ENCODE measurements at places on chromosomes 2 and 18.

DNA sequence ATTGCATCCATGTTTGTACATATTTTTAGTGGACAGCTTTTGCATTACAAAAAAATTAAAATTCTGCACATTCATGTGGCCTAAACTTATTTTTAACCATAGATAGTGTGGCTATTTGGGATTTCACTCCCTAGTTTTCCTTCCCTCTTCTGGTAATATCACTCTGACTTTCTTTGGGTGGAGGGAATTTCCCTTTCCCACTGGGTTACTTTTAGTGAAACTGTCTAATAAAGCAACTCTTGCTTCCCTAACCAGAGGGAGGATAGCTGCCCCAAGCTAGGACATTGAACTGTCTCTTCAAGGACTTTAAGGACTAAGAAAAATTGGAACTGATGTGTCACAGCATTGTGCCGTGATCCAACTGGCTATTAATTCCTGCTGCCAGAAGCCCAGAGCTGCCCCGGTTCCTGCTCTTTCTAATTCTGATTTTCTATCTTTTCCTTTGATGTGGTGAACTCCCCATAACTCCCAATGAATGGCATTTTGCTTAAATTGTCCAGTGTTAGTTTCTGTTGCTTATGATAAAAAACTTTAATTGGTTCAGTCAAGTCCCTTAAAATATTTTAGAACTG lies 20.0 kb upstream of the EFR3B start:
- DNase-seq = no peak

GRCh38 chr2:31255911-31256571 lies 22.1 kb downstream of the EHD3 start:
- no peak for DNase-seq

DNA sequence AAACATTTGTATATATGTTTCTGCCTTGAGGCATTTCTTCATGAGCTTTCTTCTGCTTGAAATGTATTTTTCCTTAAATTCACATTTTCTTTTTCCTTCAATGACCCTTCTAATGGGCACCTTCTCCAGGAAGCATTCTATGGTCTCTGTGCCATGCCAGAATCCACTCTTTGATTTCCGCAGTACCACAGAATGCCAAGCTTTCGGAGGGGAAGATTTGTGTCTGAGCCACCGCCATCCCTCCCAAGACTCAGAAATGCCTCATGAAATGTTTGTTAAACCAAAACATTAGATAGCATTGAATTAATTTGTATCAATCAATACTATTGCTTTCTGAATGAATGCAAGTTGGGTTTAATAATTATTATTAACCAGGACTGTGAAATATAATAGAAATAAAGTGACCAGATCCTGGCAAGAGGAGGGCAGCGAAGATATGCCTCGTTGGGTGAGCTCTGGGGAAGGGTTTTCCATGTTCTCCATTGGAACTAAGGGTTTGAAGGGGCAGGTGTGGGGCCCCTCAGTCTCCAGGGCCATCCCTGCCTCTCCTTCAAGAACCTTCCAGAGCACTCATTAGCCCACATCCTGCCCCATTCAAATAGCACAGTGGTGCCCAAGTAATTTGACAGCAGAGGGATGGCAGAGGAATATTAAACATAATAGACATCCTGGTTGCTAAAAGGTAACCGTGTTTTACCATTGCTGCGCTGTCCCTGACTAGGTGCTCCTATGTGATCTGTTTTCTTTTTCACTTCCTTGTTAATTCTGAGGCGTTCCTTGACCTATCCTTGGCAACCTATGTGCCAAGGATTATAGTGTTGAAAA lies 189.6 kb downstream of the MYCN start:
- DNase-seq = no peak

- DNase-seq = peak; percentile 21
These were observed 15.4 kb upstream of the MLPH start for GRCh38 chr2:237471438-237472186.

- no peak for DNase-seq
These were observed 67.5 kb downstream of the FASTKD2 start for GRCh38 chr2:206832873-206833272.

DNA sequence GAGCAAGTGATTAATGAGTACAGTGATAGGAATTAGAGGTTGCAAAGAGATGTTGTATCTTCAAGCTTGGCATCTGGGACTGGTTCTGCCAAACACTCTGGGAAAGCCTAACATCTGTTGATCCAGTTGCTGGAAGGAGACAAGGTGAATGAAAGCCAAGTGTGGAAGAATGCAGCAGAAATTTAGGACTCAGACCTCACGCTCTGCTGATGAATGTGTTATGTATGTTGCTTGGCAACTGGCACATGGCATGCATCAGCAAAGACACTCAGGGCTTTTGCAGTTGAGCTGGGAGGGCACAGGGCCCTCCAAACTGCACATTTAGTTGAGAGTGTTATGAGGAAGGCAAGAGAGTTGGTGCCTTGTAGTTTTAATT lies 105.5 kb downstream of the COLEC12 start:
- no peak for DNase-seq

- DNase-seq = no peak
These were observed 19.6 kb upstream of the WDR75 start for GRCh38 chr2:189421644-189422043.

DNA sequence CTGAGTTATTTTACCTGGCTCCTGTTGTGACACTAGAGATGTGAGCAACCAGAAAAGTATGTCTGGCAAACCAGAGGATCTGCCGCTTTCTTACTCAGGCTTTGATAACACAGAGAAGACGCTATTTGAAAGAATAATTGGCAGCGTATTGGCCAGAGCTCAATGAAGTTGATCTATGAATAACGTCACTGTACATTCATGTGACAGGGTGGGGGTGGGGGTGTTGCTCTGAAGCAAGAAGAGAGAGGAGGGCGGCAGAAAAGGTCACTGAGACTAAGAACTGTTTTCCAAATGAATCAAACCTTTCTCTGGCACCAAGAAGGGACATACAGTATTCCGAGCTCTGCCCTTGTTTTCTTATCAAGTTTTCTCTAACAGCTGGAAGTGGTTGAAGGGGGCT lies 1.7 kb upstream of the ONECUT2 start:
- no peak for DNase-seq

GRCh38 chr2:54966165-54966832 lies 84.0 kb downstream of the RTN4 start:
- DNase-seq = no peak
